ENCODE measurements at places on chromosomes 1 and 21.

DNA sequence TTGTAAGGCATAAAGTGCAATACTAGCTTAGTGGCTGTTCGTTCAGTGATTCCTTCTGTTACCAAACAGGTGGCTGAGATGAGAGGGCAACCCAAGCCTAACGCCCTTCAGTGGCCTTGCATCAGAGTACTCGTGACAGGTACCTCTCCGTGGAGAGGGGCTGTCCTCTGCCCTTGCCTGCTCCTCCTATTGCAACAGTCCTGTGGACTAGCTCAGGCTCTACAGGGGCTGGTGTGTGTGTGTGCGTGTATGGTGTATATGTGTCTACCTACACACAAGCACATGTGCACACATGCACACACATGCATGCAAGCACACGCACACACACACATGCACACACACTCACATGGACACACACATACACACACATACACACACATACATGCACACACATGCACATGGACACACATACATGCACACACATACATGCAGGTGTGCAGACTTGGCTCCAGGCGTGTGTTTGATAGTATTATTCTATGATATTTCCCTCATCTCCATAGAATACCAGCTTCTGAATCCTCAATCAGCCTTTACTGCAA lies 15.1 kb downstream of the TFF3 start:
- DNase-seq, result no peak

DNA sequence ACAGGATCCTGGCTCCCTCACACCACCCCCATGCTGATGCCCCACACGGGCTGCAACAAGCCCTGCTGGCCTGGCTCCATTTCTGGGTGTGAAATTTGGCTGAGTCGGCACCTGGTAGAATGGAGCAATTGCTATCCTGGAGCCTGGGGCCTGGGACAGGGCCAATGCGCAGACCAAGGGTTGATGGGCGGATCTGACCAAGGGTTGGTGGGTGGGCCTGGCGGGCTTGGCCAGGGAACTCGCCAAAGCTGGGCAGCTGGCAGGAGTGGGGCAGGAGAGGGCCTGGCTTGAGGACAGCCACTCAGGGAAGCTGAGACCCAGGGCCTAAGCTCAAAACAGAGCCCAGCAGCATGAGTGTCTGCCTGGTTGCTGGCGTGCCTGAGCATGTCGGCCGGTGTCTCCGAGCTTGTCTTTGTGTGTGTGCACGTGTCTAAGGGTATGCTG lies 70.9 kb upstream of the POU3F1 start:
- DNase-seq, result no peak

GRCh38 chr1:230328342-230329015 lies 97.7 kb downstream of the PGBD5 start:
- no peak for DNase-seq

DNA sequence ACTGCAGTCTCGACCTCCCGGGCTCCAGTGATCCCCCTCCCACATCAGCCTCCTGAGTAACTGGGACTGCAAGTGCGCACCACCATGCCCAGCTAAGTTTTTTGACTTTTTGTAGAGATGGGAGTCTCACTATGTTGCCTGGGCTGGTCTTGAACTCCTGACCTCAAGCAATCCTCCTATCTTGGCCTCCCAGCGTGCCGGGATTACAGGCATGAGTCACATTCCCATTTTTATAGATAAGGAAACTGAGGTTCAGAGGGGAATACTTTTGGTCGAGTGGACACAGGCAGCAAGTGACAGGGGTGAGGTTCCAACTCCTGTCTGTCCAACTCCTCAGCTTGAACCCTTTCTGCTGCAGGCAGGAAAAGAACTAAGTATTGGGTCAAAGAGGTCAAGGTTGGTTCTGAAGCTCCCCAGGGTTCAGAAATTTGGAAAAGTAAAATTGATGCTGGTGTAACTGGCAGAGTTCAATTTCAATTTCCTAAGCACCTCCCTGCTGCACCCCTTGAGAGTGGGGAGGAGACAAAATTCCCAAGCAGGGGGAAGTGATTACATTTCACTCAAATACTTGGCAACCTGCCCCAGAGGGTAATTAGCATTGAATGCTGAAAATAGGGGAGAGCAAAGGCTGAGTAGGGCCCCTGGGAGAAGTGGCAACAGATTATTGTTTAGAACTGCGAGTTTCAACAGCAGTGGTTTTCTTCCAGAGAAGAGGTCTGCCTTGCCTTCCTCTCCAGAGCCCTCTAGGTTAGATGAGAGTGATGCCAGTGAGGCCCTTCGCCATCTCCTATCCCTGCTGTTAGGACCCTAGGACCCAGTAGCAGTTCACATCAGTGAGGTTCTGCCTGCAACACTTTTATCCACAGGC lies 17.5 kb upstream of the ALPL start:
- DNase-seq, result no peak

GRCh38 chr1:3664700-3665375 lies 12.5 kb downstream of the TP73 start:
- no peak for DNase-seq

- DNase-seq, result no peak
Observed at GRCh38 chr1:176119549-176119948, 87.5 kb downstream of the COP1 start.

DNA sequence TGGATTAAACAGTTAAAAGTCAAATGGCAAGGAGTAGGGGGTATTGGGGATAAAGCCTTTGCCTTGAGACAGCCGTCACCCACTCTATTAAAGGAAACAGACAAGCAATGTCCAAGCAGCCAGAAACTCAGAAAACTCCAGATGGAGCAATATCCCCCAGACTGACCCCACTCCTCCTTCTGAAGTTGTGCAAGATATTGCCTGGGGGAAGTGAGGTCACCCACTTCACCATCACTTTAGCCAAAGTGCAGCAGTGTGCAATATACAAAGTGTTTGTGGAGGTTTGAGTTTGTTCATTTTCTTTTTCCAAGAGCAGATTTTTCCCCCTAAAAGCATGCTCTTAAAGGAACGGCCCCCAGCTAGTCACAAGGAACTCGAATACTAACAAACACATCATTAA lies 125.1 kb downstream of the ETS2 start:
- no peak for DNase-seq

- no peak for DNase-seq
Observed at GRCh38 chr1:107414550-107414949, 273.7 kb downstream of the NTNG1 start.

DNA sequence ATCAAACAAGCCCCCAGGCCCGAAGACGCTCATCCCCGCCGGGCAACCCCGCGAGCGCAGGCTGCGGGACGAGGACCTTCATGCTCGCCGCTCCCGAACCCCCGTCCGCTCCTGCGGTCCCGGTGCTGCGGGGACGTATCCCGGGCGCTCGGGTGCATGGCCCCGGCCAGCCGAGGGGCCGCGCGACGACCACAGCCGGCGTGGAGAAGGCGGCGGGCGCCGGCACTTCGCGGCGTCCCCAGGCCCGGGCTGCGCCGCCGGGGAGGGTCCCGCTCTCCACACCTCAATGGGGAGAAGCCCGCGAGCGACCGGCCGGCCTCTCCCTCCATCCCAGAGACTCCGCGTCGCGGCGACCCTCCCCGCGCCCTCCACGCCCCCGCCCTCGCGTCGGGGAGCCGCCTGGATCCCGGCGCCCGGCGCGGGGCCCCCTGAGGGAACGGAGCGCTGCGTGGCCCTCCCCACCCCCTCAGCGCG lies 401 bp downstream of the ERRFI1 start:
- DNase-seq, result no peak

DNA sequence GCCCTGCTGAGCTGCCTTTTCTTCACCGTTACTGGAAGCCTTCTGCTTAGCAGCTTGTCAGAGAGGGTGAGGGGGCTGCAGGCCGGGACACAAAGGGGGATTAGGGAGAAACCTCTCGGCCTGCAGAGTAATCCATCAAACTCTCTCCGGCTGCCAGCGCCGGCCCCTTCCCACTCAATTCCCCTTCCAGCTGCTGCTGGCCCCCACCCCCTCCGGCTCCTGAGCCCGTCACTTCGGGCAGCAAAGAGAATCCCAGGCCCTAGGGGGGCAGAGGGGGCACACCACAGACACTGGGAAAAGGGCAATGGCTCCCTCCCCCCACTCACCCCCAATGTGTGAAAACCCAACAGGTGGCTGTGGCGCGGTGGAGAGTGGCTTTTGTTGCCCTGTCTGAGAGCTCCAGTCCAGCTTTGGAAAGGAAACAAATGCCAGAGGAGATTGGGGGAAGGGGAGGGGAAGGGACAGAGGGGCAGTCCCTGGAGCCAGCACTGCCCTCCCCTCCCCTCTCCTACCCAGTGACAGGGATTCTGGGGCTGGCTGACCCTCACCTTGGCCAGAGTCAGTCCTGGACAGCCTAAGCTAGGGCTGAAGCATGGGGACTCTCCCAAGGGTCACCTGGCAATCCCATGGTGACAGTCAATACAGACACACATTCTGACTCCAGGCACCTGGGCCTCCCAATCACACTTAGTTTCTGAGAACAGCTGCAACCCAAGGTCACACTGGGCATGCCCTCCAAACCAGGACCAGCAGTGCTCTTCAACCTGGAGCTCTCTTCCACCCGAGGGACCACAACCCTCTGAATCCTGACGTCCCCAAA lies 9.5 kb downstream of the SLC45A3 start:
- DNase-seq, result no peak

GRCh38 chr1:42340093-42340492 lies 5.1 kb upstream of the FOXJ3 start:
- no peak for DNase-seq

- no peak for DNase-seq
Observed at GRCh38 chr1:110477445-110477957, 26.6 kb downstream of the PROK1 start.

GRCh38 chr21:45797338-45797737 lies 153.8 kb downstream of the PCBP3 start:
- DNase-seq, result no peak

DNA sequence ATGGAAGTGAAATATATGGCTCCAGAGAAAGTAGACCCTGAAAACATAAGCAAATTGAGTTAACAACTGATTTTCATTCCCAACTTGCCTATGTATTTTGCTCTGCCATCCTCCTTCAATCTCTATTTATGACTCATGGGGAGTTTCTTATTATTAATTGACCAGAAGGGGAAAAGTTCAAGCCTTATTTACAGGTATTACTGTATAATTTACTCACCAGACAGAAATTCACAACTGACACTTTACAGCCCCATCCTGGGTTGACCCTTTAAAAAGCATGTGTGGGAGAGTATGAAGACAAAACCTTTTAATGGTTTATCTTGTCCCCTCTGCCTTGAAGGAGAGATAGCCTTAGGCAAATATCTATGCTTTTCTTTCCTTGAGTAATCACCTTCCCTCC lies 39.8 kb upstream of the C1orf53 start:
- no peak for DNase-seq

GRCh38 chr1:64934115-64934877 lies 32.1 kb downstream of the JAK1 start:
- DNase-seq, result no peak

- no peak for DNase-seq
Observed at GRCh38 chr1:24514946-24515345, 12.3 kb downstream of the RCAN3 start.

- DNase-seq, result no peak
Observed at GRCh38 chr1:70465911-70466310, 54.8 kb downstream of the CTH start.

GRCh38 chr1:184404727-184405027 lies 17.8 kb downstream of the C1orf21 start:
- no peak for DNase-seq

- no peak for DNase-seq
Observed at GRCh38 chr1:107430540-107431228, 289.8 kb downstream of the NTNG1 start.

DNA sequence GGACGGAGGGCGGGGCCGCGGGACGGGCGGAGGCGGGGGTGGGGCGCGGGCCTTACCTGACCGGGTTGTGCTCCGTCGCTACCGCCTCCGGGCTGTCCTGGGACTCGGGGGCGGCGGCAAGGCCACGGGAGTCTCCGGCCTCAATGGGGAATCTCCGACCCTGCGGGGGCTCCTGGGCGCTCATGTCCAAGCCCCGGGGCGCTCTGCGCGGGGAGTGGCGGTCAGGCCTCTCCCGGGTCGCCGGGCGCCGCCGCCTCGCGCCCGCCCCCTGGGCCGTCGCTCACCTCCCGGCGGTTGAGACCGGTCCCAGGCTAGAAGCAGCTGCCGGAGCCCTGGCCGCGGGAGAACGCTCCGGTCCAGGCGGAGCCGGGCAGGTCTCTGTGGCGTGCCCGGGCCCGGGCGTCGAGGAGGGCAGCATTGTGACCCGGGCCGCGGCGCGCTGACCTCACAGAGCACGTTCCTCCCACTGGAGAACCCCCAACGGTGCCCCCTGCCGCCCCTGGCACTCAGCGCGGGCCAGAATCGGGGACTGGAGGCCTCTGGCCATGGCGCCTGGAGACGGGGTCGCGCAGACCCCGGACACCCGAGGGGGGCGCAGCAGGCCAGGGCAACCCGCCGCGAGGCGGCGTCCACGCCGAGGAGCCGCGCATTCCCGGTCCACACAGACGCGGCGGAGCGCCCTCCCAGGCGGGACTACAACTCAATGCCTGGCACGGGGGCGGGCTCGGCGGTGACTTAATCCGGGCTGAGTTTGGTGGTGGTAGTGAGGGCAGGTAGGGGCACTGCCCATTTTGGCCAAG lies 411 bp downstream of the FAM229A start:
- DNase-seq, result no peak

DNA sequence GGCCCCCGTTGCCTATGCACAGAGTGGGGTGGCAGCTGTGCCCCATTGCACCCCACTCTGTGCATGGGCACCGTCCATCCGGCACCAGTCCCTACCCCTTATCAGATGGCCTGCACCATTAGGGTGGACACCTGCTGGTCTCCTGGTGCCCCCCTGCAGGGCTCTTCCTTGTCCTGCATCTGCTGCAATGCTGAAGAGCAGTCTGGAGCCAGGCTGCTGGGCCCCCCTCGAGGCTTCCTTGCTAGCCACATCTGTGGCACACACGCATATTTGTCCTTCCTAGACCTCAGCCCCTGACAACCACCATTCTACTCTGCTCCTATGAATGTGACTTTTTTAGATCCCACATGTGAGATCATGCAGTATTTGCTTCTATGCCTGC lies 56.4 kb downstream of the COL18A1 start:
- DNase-seq, result no peak

GRCh38 chr21:32094804-32095203 lies 184.0 kb downstream of the MIS18A start:
- DNase-seq, result no peak

Measured in omental fat pad (tissue), 4 donors.